Left kidney (tissue), 8 donors: ENCODE measurements at places on chromosomes 5 and 9.

DNA sequence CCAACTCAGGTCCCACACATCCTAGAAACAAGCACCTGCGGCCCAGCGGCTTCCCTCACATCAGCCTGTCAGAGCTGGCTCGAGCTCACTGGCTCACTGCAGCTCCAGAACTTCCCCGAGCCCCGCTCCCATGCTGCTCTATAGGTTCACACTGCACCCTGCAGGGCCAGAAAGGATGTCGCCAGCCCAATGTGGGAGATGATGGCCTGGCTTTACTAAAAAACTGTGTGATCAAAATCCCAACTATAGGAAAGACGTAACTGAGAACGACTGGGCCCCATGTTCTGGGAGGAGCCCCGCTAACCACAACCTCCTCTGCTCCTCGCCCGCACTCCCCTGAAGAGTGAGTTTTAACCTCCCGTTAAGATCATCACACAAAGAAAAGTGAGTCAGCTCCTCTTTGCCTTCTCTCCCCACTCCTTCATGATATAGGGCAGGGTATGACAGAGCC, 4.6 kb downstream of the SURF4 start:
- DNase-seq: no peak

DNA sequence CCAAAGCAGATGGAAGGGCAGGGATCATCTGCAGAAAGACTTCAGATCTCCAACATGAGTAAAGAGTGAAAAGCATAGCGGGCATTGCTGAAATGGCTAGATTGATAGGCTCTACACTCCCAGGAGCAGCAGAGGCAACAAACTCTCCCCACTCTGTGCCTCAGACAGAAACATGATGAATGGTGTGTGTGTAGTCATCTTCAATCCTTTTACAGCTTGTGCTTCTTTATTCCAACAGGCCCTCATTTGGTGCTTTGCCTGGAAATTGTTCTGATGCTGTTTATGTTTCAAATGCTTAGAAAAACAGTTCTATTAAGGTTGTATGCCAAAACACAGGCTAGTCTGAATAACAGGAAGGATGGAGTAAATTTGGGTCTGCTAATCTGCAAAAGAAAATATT, 176.2 kb downstream of the DMRTA1 start:
- DNase-seq: no peak

DNA sequence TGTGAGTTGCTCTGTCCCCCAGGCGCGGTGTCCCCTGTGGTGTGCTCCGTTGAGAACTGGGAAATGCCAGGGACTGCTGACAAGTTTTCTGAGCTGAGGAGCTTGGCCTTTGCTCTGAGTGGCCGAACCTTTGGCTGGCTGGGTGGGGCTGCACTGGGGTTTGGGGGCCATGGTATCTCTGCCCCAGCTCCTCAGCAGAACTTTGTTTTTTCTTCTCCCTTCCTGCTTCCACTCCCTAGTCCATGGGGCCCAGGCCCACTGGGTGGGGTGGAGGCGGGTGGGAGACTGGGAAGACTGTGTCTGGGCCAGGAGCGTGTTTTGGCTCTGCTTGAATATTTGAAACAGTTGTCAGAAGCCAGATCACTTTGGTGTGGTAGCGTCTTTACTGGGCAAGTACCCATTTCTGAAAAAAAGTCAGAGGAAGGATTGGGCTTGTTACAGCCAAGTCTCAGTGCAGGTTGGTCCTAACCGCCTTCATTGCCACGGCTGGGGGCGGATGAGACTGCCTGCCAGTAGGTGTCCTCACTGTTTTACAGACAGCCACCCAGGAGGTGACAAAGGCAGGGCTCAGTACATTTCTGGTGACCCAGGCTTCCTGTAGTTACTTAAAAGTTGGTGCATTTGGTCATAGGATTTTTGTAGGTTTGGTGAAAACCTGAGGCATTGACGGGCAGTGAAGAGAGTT, 92.7 kb downstream of the DAB2IP start:
- no peak for DNase-seq

DNA sequence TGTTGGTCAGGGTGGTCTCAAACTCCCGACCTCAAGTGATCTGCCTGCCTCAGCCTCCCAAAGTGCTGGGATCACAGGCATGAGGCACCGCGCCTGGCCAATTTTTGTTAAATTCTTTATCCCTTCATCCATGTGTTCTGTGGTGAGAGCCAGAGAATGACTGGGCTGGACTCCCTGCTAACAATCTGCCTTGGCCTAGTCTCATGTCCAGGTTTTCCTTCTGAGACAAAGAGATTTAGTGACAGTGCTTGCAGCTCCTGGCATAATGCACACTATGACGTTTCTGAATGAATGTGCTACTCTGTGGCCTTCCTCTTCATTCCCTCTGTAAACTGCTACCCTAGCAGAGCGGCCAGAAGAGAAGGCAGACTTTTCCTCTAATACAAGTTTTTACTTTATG, 79.3 kb downstream of the FOXD1 start:
- DNase-seq: no peak

GRCh38 chr9:114314256-114314867, 8.5 kb upstream of the ORM1 start:
- DNase-seq: no peak

- DNase-seq: no peak
Measured at GRCh38 chr5:164763206-164763605, 1257.8 kb downstream of the MAT2B start.

GRCh38 chr5:177232761-177233160, 70.8 kb downstream of the RAB24 start:
- DNase-seq: no peak

GRCh38 chr9:26723486-26723885, 169.1 kb downstream of the CAAP1 start:
- DNase-seq: no peak

- DNase-seq: no peak
Measured at GRCh38 chr9:125133403-125134329, 9.7 kb downstream of the SCAI start.

- no peak for DNase-seq
Measured at GRCh38 chr9:114278881-114279570, 43.9 kb upstream of the ORM1 start.

GRCh38 chr5:39774605-39775004, 349.8 kb upstream of the DAB2 start:
- no peak for DNase-seq

GRCh38 chr9:124392254-124392870, 22.9 kb downstream of the PSMB7 start:
- DNase-seq: no peak
